ENCODE measurements at places on chromosomes 2 and 18.

GRCh38 chr2:40436093-40436475, 15.8 kb downstream of the SLC8A1 start:
- DNase-seq = no peak

DNA sequence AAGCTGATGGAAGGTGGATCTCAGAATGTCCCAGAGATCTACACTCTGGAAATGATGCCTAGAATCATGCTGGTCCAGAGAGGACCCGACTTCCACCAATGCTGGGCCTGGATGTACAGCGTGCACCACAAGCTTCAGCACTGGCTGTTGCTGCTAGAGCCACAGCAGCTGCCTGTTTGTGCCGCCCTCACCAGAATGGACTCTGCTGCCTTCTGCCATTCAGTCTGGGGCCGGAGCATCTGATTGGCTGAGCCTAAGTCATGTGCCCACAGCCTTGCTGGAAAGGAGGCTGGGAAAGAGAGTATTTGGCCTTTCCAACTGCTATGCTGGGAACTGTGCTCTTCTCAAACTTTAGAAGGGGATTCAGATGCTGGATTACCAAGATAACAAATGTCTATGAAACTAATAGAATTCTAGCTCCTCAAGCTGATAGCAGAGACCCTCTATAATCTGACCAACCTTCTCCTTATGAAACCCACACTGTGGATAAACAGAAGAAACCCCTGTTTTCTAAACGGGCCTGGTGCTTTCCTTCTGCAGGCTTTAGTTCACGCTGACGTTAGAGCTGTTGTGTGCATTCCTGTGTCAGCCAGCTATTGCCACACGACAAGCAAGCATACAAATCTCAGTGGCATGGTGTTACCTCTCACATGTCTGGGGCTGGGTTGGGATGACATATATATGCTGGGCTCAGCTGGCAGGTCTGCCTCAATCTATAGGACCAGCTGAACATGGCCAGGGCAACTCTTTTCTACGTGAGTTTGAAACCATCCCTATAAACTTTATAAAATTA, 4.1 kb upstream of the LOXHD1 start:
- no peak for DNase-seq

- DNase-seq = no peak
These were observed 550 bp downstream of the RAB1A start for GRCh38 chr2:65129286-65129825.

- DNase-seq = no peak
These were observed 185.1 kb downstream of the MYO5B start for GRCh38 chr18:50009773-50010335.

DNA sequence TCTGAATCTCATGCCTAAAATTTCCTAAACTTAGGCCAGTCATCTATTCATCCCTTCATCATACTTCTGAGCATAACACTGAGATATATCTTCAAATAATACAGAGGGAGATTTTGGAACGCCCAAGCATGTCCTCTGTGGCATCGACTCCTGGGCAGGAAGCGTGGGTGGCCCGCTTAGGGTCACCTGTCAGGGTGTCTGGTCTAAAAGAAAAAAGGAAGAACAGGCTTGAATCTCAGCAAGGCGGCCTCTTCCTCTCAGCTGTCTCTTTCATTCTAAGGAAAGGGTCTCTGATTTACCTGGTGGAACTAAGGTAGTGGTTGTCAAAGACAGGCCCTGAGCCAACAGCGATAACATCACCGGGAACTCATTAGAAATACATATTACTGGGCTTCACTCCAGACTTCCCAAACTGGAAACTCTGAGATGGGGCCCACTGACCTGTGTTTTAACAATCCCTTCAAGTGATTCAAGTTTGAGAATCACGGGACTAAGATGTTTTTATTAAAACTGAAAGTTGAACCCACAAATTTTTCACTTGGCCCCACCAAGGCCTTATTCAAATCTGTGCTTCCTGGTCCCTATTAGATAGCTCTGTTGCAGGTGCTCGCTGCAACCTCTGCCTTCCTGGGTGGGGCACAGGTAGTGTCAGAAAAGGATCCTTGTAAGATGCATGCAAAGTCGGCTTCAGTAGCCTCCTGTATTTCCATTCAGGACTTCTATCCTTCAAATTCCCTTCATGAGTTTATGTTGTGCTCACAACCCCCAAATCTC, 162.3 kb upstream of the CCDC68 start:
- DNase-seq = no peak

- DNase-seq = no peak
These were observed 92.6 kb downstream of the CMPK2 start for GRCh38 chr2:6773007-6773693.

DNA sequence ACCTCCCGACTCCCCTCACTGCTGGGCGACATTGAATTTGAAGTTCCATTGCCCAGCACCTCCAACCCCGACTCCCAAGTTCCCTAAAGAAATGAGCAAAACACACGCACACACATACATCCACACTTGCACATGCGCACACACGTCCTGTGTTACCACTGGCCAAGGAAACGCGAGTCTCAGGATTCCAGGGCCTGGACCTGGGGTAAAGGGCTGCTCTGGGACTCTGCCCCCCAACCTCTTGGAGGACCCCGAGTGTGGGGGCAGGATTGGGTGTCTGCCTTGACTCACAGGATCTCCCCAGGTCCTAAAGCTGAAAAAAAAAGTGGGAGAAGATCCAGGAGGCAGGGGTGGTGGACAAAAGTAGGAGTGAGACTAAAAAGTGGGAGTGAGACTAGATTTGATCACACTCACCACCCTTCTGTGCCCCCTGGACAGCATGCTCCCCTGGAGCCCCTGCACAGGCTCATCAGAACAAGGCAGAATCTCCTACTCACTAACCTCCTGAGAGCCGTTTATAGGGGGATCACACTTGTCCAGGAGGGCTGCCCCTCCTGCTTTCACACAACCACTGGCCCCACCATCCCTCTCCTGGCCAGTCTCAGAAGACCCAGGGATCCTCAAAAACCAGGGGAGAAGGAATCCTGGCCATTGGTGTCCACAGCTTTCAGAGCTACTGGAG, 202.2 kb downstream of the TNS1 start:
- DNase-seq = no peak

DNA sequence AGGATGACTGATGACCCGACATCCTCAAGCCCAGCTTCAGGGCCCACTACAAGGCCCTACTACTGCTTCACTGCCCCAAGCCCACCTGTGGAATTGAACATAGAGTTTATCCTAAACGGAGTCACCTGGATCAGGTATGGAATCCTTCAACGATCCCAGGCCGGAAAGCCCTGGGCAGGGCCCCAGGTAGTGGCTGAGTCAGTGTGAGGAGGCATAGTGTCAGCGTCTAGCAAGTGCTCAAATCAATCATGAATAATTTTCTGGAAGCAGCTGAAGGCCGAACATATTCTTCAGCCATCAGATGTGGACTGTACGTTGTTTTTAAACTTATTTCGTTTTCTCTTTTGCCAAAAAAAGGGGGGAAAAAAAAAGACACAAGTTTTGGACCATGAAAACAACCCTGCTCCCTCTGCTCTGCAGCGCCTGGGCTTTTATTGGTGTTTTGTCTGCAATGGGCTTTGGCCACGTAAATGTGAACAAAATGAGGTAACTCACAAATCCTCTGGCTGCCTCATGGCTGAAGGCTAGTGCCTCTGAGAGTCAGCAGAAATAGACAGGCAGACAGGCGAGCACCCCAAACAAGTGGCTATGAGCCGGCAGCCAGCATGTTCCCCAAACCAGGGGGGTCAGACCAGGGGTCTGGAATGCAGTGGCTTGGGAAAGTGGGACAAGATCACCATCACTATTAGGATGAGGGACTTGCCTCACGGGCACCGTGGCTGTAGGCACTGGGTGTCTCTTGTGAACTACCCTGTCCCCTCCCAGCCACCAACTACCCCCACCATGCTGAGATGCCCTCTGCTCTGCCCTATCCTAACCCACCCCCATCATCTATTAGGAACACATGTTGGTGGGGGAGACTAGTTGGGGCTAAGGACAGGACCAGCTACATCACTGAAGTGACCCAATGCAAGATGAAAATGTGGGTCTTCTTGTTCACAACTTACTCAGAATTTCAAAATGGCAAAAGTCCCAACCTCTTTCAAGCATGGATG, 51.4 kb downstream of the TTC32 start:
- no peak for DNase-seq

DNA sequence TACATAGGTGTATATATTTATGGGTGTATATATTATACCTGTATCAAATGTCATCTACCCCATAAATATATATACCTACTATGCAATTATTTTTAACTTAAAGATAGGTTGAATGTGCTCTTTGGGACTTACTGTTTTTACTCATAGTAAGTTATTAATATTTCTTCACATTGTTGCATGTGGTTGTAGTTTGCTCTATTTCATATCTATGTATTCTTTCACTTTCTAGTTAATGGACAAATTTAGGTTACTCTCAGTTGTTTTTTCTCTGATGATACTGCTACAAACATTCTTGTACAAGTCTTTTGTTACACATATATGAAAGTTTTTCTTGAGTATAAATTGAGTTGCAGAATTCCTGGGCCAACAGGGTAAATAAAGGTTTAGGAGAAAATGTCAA, 601.8 kb upstream of the ID2 start:
- no peak for DNase-seq

DNA sequence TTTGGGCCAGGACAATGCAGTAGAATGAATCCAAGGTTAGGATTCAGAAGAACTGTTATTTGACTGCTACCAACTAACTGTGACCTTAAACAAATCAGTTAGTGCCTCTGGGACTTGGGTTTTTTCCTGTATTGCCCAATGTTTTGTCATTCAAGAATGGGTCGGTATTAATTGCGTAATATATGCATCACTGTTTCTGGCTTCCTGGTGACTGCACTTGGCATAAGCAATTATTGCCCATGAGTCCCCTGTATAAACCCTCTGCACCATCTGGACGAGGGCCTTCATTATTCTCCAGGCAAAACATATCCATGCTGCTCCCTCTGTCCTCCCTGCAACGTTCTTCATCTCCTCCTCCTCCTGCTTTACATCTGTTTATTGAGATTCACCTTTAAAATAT, 255.8 kb upstream of the LRRTM1 start:
- no peak for DNase-seq

Measured in GOT3 (cell line).